Glutamatergic neuron (in vitro differentiated cells): ENCODE measurements at places on chromosomes 12 and 14. TPM values are rescaled to one million over a fixed set of nuclear protein-coding genes. Genes with fewer than 3 reads are reported as not detected.

DNA sequence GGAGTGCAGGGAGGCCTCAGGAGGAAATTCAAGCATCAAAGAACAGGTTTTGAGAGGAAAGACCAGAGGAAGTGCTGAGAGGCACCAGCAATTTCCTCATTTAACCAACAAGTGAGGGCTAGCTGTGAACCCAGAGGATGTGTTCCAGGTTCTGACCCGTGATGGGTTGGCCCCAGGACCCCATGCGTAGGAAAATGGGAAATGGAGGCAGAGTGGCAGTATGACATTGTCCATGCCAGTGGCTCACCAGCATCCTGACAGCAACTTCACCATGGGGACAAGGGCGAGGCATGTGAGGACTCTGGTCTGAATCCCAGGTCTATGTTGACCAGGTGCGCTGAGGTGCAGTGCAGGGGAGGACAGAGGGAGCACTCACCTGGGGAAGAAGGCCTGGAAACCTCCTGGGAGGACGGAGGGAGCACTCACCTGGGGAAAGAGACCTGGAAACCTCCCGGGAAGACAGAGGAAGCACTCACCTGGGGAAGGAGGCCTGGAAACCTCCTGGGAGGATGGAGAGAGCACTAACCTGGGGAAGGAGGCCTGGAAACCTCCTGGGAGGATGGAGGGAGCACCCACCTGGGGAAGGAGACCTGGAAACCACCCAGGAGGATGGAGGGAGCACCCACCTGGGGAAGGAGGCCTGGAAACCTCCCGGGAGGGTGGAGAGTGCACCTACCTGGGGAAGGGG is 6.7 kb upstream of the CACNA2D4 start:
- no peak for DNase-seq

The ARID2 gene
- total RNA-seq: 45.5 TPM

- DNase-seq: no peak
Measured at GRCh38 chr12:113960030-113960429, 6.1 kb downstream of the RBM19 start.

DNA sequence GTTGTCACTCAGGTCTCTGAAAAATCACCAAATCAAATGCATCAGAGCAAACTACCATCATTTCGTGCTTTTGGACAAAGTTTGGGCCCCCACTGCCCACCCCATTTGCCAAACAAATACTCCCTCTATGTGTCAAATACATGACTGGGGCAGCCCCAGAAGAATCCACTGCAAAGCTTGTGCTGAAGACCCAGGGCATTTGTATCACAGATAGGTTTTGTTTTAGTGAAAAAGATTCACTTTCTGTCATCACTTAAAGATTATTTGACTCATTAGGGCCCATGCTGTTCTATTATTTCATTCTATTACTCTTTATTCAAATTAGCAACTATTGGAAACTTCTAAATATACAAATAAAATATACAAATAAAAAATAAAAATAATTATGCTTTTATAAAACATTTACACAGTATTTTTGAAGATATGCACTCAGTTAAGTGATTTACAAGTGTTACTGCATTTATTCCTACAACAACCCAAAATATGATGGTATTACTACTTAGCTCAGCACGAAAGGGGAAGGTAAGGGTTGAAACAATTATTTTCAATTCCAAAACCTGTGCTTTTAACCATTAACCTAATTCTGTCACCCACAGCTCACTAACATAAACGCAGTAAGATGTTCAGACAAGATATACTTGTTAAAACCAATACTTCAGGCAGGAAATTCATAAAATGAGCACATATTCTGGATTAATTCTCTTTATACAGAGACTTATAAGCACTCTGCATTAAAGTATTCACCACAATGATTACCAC is 36.5 kb downstream of the LRIG3 start:
- no peak for DNase-seq

DNA sequence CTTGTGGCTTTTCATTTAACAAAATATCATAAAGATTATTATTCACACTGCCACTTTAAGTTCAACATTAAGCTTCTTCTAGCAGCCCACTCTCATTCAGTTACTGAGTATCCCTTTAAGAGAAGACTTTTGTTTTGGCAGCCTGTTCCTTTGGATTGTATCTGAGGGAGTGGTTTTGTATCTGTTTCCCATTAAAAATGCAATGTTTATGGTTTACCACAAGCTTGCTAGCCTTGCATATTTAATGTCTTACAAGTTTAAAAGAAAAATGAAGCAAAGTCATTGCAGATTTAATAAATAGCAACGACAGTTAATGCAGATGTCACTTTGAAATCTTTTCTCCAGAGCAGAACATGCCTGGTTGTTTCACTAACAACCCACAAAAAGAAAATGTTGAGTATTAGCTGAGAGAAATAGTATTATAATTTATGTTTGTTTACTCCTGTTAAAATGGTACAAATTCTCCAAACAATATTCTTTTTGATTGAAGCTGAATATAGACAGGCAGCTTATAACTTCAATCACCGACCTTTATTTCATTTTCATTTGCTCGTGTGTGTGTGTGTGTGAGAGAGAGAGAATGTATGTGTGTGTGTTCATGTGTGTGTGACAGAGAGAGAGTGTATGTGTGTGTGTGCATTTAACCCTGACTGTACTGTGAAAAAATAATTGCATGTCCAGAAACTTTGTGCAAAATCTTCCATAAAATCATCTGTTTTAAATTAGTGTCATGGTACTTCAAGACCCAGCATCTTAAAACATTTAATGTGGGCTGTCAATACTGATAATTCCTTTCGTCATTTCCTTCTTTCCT is 1.8 kb downstream of the DCN start:
- no peak for DNase-seq

The PPP1R12A gene
- total RNA-seq: 56.8 TPM

- no peak for DNase-seq
Measured at GRCh38 chr12:47754126-47754525, 4.6 kb downstream of the RAPGEF3 start.

- peak; percentile 80 for DNase-seq
Measured at GRCh38 chr14:104827177-104828055, 26.5 kb downstream of the ZBTB42 start.

GRCh38 chr12:92955997-92956663 is 27.0 kb upstream of the EEA1 start:
- DNase-seq: no peak

DNA sequence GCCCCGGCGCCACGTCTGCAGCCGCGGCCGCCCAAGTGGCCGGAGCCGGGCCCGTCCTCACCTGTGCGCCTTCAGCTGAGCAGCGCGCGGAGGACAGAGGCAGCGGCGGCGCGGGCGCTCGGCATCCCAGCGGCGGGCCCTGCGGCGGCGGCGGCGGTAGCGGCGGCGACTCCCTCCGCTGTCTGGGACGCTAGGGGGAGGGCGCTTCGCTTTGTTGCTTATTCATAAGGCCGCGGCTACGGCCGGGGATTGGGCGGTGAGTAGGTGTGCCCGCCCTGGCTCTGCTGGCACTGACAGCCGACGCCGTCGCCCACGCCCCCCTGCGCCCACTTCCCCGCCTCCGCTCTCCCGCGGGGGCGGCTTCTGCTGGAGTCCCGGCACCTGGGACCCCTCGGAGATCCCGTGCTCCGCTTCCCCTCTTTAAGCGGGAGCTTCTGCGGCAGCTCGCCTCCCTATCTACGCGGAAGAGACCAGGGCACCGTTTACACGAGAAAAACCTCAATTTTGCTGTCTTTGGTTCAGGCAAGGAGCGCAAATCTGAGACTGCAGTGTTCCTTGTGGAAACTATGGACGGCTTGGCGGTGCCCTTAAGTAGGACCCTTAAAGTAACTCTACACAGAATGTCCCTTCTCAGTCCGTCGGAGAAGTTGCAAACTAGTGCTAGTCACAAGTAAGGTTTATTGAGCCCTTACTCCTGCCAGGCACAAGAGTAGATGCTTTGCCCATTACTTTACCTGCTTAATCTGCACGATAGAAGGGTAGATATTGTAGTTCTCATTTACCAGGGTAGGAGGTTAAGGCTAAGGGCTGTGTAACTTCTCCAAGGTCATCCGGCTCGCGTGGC is at the start of gene ARMH4:
ARMH4 (minus strand) TSS at position 200 of the 844 bp plus-strand sequence. CDS start 12,855 bp downstream, outside the sequence.
- peak; percentile 90 for DNase-seq

GRCh38 chr12:76356071-76356470 is 7.9 kb upstream of the BBS10 start:
- no peak for DNase-seq

DNA sequence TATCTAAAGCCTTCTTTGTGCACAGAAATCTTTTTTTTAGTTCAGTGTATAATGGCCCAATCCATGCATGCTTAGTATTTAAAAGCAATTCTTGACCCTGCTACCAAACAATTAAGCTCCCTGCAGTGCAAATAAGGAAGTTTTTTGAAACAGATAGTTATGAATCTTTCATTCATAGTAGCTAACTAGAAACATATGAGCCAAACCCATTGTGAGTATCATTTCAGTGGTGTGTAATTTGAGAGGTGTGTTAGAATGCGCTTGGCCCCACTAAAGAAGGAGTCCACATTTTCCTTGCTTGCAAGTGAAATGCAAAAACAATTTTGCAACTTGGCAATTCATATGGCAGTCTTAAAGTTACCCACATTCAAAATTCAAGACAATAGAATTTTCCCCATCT is 14.4 kb downstream of the EPS8 start:
- no peak for DNase-seq

- no peak for DNase-seq
Measured at GRCh38 chr14:45946251-45946650, 693.2 kb upstream of the MIS18BP1 start.

GRCh38 chr12:128542844-128543243 is 275.9 kb downstream of the TMEM132C start:
- no peak for DNase-seq

- DNase-seq: no peak
Measured at GRCh38 chr12:75489613-75490210, 9.2 kb downstream of the GLIPR1 start.

GRCh38 chr14:23067847-23068788 is 10.8 kb upstream of the CDH24 start:
- no peak for DNase-seq

DNA sequence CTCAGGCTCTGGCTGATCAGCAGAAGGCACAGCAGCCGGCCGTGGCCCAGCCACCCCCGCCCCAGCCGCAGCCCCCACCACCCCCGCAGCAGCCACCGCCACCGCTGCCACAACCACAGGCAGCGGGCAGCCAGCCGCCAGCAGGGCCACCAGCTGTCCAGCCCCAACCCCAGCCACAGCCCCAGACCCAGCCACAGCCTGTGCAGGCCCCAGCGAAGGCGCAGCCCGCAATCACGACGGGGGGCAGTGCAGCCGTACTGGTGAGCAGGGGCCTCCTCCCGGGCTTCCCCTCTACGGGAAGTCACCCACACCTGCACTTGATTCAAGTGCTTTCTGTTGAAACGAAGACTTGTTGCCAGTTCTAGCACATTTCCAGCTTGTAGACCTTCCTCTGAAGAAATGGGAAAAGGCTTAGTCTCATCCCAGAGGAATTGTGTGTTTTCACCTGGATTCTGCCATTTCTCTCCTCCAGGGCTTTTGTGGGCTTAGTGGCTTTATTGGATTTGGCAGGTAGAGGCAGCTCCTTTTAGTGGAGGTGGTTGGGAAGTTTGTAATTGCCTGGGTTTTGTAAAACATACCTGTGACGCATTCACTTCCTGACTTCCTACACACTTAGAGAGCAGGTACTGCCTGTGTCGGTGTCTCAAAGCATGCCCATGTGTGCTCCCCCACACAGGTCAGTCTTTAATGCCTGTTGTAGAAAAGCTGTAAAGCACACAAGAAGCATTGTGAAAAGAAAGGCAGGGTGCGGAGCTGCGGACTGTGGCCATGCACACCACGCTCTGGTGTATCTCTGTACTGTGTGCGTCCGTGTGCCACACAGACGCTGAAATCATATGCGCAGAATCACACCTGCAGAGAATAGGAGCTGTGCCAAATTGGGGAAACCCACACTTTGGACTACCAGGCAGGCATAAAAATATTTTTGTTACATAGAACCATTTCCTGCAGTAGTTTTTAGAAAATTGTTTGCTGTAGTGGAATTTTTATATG is 90.5 kb downstream of the DDX51 start:
- no peak for DNase-seq

The BDKRB2 gene
- total RNA-seq: 3.8 TPM

DNA sequence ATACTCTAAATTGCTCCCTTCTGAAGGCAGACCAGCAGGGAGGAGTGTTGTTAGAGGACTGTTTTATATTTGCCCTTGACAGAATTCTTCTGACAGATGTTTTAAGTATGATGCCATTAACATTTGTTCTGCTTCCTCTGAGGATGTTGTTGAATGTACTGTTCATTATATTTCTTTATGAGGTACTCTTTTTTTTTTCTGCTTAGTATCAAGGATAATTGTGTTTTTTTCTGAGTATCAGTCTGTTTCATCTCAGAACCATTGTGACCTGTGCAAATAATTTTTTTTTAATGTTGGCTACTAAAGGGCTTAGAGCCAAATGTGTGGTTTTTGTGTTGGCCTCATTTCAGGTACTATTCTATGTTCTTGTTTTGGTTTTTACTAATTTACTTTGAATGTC is 10.6 kb downstream of the METAP2 start:
- DNase-seq: no peak

- no peak for DNase-seq
Measured at GRCh38 chr12:131803961-131804521, 24.2 kb upstream of the MMP17 start.

The BMP4 gene
- 3.7 TPM for total RNA-seq

GRCh38 chr12:58186914-58187313 is 245.5 kb downstream of the ATP23 start:
- DNase-seq: no peak

The FBLN5 gene
- not detected for total RNA-seq

- DNase-seq: no peak
Measured at GRCh38 chr14:34018125-34018524, 67.3 kb upstream of the EGLN3 start.

DNA sequence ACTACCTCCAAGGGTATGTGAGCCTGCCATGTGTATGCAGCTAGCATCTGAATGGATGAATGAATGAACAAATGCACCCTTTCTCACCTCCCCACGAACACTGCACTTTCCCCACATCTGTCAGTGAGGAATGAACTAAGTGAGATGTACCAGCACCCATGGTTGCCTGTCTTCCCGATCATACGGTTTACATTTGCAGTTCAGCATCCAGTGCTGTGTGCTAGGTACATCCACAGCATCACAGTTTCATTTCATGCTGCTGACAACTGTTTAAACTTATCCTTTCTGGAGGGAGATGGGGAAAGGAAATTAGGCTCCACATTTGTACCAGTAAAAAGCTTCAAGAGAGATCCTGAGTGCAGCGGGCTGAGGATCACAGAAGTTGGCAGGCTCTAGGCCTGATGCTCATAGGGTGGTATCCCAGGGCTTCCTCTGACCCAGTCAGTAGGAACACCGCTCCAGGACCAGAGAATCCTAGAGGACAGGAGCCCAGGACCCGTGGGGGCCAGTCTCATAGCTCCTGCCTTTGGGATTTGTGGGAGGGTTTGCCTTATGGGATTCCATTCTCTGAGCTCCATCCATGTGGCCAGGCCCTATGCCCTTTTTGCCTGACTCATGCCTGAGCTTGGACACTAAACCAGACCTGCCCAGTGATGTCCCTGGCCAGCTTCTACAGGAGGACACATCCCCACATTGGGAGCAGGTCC is 294.5 kb downstream of the CACNA1C start:
- DNase-seq: no peak

- DNase-seq: no peak
Measured at GRCh38 chr14:32403021-32403420, 73.9 kb downstream of the AKAP6 start.

- no peak for DNase-seq
Measured at GRCh38 chr14:103346286-103346685, 12.2 kb downstream of the EIF5 start.

The KNTC1 gene
- 34.0 TPM for total RNA-seq
